CD4-positive, alpha-beta T cell treated with Interleukin-15 for 1 hour (primary cell): ENCODE measurements at places on chromosomes 4 and X.

DNA sequence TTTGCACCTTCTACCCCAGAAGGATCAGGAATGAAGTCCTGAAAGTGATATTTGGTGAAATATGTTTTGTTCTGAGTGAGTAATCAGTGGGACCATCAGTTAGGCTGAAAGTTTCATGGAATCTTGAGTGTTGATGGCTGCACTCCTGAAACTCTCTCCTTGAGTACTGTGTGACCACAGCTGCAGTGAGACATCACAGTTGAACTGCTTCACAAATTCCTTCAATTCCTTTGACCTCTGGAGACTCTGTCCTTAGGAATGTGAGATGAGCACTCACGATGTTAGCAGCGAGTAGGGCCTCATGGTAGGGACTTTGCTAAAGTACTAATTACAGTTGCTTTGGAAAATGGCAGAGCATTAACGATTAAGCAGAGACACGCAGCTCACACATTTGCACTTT, 142.9 kb upstream of the SLC4A4 start:
- DNase-seq: no peak

DNA sequence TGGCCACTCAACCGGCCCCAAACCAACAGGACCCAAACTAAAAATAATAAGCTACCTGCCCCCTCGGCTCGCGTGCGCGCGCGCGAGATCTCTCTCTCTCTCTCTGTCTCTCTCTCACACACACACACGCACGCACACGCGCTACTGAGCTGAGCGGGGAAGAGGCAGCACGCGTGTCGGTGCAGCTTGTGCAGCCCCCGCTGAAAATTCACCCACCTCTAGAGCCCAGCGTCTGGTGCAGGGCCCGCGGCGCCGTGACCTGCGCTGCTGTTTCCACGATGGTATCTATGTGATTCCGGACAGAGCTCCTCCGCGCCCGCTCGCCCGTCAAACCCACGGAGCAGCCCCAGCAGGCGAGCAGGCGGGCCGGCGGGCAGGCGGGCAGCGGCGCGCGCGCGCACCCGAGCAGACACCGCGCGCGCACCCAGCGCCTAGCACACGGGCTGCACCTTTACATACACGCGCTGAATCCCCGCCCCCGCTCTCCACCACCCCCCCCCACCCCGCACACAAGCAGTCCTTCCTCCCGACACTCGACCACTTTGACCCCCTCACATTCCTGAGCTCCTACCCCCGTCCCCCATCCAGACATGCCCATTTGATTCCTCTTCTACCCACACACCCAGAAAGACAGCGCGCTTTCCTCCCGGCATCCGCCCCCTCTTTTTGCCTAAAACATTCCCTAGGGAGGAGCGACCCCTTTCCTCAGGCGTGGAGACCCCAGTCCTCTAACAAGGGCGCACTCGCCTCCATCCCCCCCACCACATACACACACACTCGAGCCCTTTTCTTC, 1.0 kb downstream of the SLITRK4 start:
- DNase-seq: no peak

DNA sequence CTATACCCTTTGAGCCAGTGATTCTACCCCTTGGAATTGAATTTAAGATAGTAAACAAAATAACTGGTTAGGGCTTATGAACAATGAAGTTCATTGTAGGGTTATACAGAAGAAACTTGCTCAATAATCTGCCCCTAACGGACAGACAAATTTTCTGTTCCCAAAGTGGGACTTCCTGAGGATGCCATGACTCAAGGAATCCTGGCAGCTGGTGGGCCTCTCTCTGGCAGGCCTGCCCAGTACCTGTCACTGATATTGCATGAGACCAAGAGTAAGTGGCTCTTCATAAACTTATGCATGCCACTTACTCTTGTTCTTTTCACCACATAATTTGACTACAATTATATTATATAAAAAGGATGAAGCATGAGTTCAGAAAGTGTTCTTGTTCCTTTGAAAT, 41.5 kb downstream of the GPRIN3 start:
- no peak for DNase-seq

DNA sequence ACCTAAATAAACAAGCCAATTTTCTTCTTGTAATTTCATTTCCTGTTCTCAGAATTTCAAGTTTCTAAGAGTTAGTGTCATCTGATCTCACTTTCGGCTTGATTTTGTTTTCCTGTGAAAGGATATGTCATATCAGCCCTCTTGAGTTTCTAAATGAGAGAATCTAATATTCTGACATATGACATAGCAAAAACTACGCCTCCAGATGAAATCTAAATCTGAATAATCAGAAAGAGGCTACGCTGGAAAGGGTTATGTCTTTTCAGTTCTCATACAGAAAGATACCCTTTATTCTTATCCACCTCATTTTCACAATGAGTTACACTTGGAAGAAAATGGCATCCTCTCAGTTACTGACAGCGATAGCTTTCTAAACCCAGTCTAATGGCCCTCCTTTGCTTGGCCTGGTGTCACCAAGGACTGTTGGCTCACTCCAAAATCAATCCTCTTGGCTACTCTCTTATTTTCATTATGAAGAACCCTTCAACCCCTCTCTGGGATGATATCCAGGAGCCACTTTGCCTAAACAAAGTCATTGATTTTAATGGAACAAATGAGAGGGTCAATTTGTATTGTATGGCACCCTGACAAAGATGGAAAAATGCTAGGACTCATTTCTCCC, 65.6 kb downstream of the ASB9 start:
- DNase-seq: no peak

- DNase-seq: no peak
These were observed 68.6 kb downstream of the PRKG2 start for GRCh38 chr4:81146466-81146865.

DNA sequence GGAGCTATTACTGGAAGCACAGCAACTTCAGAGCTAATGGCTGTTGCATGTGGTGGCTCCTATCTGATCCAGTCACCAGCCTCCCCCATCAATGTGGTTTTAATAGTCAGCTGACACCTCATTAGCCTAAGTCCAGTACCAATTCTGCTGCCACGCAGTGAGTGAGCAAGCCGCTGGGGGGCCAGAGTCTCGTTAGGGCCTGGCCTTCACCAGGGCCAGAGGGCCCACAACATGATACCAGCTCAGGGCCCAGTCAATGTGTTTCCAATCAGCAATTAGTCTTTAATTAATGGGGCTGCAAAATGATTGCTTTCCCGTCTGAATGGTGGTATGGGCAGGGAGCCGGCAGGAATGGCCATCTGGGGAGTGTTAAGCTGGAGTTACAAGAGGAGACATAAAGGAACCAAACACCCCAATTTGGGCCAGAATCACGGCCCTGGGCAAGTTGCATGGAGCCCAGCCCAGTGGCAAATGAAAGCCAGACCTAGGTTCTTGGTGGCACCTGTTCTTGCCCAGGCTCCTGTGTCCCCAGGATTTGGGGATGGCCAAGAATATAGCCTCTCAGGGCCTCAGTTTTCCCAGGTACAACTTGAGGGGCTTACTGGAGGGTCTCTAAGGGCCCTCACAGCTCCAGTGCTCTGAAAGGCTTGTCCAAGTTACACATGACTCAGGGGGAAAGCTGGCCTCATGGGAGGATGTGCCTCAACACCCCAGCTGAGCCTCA, 119.2 kb downstream of the EFNB1 start:
- no peak for DNase-seq

DNA sequence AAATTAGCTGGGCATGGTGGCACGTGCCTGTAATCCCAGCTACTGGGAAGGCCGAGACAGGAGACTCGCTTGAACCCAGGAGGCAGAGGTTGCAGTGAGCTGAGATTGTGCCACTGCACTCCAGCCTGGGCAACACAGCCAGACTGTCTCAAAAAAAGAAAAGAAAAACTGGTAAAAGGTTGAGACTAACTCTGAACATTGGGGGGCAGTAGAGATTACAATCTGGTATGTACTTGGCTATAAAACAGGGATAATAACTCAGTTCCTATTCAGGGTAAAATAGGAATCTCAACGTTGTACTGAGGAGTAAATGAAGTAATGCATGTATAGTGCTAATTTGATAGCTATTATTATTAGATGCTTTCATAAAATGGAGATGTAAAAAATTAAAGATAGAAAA, 12.5 kb upstream of the KLF8 start:
- DNase-seq: no peak

DNA sequence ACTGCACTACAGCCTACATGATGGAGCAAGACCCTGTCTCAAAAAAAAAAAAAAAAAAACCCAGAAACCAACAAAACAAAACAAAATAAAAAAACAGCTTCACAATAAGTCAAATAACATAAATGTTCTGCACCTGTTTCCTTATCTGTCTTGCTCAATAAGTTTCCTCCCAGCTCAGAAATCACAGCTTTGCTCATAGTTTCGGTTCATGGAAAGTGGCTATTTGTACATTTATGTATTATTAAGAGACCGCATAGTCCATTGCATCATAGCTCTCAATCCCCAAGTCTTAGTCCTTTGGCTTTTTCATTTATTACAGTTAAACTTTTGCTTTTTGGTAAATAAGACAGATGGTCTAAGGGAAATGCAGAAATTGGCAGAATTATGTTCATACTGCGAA, 24.4 kb upstream of the CFAP299 start:
- no peak for DNase-seq

DNA sequence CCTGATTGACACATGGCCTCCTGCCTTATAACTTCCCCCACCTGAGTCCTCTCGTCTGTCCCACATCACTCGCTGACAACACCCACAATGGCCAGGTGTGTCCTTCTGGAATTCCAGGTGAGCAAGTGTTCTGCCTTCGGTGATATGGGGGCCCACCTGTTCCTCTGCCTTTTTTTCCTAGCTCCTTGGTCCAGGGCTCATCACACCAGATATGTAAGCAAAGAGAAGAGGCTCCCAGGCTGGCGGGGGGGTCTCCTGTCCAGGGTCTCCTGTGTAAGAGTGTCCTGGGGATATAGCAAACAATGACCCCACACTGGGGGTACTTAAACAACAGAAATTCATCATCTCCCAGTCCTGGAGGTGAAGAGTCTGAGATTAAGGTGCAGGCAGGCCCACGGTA, 25.2 kb downstream of the P2RY8 start:
- DNase-seq: no peak

- no peak for DNase-seq
These were observed 368.5 kb upstream of the PABPC5 start for GRCh38 chrX:91066104-91066503.

GRCh38 chrX:129572422-129572821, 32.4 kb downstream of the OCRL start:
- DNase-seq: no peak

- DNase-seq: no peak
These were observed 261.5 kb downstream of the GPC3 start for GRCh38 chrX:133723930-133724329.

DNA sequence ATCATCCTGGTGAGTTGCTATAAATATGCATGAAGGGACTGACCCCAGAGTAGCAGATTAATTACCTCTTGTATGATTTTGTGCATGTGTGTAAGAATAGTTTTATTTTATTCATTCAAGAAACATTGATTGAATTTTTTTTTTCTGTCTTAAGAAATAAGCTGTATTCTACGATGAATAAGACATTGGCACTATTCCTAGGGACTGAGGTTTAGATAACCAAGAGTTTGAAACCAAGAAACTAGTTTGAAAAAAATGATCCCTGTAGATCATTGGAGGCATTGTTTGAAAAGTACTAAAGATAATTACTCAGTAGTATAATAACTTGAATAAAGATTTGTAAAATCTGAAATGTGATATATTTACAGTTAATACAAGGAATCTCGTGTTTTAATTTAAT, 1086.9 kb downstream of the PCDH7 start:
- DNase-seq: no peak

GRCh38 chr4:56723201-56723605, 42.1 kb upstream of the HOPX start:
- no peak for DNase-seq

DNA sequence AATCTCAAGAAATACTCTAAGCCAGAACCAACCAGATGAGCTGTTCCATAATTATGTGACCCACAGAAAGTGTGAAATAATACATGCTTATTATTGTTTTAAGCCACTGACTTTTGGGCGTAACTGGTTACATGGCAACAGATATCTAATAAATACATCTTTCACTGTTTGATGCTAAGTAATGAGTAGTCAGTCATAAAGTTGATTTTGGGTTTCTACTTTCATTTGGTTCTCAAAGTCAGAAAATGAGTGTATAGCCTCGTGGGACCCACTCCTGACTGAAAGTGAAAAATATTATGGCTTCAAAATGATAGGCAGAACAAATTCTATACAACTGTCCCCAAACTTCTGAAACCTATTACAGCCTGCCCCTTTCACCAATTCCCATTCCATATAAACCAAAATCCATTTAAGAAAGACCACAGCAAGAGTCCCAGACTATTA, 88.0 kb upstream of the CBR4 start:
- no peak for DNase-seq

GRCh38 chrX:42664680-42665079, 113.3 kb downstream of the PPP1R2C start:
- no peak for DNase-seq

DNA sequence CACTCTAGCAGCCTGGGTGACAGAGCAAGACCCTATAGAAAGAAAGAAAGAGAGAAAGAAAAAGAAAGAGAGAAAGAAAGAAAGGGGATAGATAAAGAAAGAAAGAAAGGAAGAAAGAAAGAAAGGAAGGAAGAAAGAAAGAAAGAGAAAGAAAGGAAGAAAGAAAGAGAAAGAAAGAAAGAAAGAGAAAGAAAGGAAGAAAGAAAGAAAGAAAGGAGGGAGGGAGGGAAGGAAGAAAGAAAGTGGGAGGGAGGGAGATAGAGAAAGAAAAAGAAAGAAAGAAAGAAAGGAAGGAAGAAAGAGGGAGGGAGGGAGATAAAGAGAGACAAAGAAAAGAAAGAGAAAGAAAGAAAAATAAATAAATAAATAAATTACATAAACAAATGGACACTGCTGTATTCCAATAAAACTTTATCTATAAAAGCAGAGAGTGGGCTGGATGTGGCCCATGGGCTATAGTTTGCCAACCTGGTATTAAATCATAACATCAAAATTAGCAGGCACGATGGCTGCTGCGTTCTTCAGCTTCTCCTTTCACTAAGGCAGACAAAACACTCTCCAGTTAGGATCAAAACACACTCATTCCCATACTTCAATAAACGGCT, 165.0 kb downstream of the ZNF674 start:
- no peak for DNase-seq

- peak; percentile 65 for DNase-seq
These were observed at the start of gene MAGED2 for GRCh38 chrX:54807524-54808108. MAGED2 (plus strand) TSS chrX:54807745; CDS start chrX:54809332, 1,587 bp downstream.

- no peak for DNase-seq
These were observed 31.4 kb upstream of the PJA1 start for GRCh38 chrX:69196666-69197065.

DNA sequence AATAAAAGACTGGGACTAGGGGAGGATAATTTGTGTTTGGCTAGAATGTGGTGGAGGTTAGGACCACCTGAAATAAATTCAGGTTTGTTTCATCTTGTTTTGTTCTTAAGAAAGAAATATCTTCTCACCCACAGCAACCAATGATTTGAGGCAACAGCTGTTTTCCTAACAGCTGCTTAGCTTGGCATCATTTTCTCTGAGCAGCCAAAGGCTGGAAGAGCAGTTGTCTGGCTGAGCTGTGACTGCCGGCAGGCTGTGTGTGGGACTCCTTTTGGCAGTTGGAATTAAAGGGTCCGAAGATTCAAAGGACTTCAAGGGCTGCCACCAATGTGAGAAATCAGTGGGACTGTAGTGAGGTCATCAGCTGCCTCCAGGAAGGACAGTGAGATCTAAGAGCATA, 5.0 kb downstream of the TRIM75 start:
- no peak for DNase-seq

- DNase-seq: no peak
These were observed 145.8 kb upstream of the AGA start for GRCh38 chr4:177587989-177588388.
